ENCODE measurements at places on chromosomes 2 and 18.

DNA sequence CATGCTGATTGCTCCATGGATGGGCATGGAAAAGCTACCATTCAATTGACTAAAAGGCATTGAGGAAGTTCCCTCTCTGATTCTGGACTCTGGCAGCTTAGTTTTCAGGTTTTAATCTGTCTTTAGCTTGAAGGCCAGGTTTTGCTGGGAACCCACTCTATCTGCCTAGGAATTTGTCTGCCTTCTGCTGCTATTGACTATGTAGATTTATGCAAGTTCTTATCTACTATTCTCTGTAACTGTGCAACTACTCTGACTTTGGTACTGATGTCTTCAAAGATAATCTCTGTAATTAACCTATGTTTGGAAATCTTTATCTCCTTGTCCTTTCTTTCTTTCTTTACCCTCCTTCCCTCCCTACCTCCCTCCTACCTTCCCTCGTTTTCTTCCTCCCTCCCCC lies 178.8 kb downstream of the DSEL start:
- no peak for DNase-seq

DNA sequence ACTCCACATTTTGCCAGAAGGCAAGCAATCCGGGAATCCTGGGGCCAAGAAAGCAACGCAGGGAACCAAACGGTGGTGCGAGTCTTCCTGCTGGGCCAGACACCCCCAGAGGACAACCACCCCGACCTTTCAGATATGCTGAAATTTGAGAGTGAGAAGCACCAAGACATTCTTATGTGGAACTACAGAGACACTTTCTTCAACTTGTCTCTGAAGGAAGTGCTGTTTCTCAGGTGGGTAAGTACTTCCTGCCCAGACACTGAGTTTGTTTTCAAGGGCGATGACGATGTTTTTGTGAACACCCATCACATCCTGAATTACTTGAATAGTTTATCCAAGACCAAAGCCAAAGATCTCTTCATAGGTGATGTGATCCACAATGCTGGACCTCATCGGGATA lies 26.8 kb downstream of the B3GNT2 start:
- DNase-seq = no peak

GRCh38 chr18:47881752-47882455 lies 48.6 kb downstream of the SMAD2 start:
- no peak for DNase-seq

GRCh38 chr2:10415048-10415447 lies 33.1 kb downstream of the ODC1 start:
- no peak for DNase-seq

DNA sequence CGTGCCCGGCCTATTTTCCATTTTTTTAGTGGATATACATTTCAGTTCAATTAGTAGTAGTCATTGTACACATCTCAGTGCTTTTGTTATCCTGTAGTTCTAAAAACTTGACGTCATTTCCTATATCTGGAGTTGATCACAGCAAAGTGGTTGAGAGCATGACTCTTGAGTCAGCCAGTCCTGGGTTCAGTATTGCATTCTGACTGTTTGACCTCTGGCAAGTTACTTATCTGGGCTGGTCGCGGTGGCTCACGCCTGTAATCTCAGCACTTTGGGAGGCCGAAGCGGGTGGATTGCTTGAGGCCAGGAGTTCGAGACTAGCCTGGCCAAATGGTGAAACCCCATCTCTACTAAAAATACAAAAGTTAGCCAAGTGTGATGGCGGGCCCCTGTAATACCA lies 50.4 kb upstream of the PPM1B start:
- DNase-seq = no peak

DNA sequence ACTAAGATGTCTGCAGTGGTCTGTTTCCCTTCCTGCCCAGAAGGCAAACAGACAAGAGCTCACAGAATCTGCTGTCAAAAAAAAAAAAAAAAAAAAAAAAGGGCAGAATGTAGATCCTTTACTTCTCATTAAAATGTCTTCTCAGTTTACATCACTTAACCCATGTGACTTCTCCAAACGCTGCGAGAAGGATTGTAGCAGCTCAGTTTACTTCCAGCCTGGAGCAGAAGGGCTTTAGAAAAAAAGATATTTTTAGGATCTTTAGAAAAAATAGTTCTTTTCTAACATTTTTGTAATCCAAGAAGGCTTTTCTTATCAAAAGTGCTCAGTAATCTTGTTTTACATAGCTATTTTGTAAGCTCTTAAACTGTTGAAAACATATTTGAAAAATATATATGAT lies 425.4 kb downstream of the CNTNAP5 start:
- DNase-seq = no peak

DNA sequence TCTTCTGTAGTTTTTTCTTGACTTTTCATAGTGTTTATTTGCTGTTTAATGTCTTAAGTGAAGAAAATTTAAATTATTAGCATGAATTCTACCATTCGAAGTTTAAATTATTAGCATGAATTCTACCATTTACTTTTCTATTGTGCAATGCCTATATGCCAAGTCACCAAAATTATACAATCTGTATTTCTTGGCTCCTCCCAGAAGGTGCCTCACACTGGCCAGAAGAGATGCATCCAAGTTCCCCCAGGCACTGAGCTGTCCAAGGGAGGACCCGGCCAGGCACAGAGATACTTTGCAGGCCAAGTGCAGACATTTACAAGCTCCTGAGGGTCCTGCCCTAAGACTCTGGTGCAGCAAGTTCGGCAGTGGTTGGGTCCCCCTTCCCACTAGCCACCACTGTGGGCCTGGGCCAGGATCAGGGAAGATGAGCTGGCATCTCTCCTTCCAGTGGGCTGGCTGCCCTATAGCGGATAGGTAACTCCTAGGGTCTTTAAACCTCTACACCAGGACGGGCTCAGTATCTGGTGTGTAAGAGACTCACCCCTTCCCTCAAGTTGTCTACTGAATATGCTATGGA lies 31.3 kb downstream of the TMEM247 start:
- DNase-seq = no peak

DNA sequence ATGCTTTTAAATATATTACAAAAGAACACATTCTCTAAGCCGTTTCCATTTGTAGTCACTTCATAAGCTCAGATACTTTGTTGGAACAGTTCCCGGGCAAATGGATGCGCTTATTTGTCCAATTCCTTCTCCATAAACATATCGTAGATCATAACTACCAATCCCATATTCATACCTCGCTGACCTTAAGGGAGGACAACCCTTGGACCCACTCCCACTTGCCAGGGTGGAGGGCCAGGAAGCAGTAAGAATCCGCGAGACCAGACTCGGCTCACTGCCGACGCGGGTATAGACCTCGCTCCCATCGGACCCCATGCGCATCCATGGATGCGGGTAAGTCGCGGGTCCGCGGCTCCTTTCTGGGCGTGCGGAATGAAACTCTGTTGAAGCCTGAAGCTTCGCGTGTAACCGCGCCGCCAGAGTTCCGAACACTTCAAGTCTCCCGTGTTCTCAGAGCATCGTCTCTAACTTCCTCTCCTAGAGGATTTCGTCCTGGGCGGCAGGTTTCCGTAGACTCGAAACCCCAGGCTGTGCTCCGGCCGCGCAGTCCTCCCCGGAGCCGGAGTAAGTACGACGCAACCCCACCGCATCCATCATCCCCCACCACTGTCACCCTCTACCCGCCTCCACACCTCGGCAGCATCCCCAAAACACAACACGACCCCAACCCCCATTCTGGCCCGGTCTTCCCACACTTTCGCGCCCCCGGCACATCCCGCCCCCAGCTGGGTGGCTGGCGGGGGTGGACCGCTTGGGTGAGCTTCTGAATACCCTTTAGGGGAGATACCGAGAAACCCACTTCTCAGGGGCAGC lies 1.1 kb downstream of the DSC3 start:
- no peak for DNase-seq

GRCh38 chr2:237581751-237582746 lies 8.5 kb downstream of the RAB17 start:
- peak; percentile 34 for DNase-seq

DNA sequence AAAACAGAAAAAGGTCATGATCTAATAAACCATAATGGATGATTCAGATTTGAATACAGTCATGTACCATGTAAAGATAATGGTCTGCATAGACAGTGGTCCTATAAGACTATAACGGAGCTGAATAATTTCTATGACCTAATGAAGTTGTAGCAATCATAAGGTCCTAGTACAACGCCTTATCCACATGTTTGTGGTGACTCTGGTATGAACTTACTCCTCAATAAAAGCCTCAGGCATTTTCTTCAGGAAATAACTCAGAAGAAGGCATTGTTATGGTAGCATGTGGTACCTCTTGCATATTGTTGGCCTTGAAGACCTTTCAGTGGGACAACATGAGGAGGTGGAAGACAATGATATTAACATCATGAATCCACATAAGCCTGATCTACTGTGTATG lies 883.3 kb downstream of the CNTNAP5 start:
- DNase-seq = no peak

DNA sequence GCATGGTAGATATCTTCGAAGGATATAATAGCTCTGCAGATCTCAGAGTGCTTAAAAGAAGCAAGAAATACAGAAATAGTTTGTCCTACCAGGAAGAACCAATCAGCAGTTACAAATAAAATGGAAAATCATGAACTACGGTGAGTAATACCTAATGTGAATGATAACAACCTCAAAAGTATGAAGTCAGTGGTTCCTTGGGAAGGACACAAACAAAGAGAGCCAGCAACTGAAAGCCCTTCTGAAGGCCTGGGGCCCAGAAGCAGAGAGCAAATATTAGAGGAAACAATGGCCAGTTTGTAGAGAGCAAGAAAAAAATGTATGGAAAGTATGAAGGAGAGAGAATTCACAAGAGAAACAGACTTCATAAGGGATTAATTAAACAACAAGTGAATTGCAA lies 226.8 kb upstream of the CHST9 start:
- no peak for DNase-seq

- DNase-seq = no peak
Measured at GRCh38 chr2:29400930-29401653, 285.9 kb downstream of the CLIP4 start.

GRCh38 chr2:54947646-54948045 lies 102.6 kb downstream of the RTN4 start:
- DNase-seq = no peak

- no peak for DNase-seq
Measured at GRCh38 chr2:200450288-200450687, 59.6 kb downstream of the KCTD18 start.

DNA sequence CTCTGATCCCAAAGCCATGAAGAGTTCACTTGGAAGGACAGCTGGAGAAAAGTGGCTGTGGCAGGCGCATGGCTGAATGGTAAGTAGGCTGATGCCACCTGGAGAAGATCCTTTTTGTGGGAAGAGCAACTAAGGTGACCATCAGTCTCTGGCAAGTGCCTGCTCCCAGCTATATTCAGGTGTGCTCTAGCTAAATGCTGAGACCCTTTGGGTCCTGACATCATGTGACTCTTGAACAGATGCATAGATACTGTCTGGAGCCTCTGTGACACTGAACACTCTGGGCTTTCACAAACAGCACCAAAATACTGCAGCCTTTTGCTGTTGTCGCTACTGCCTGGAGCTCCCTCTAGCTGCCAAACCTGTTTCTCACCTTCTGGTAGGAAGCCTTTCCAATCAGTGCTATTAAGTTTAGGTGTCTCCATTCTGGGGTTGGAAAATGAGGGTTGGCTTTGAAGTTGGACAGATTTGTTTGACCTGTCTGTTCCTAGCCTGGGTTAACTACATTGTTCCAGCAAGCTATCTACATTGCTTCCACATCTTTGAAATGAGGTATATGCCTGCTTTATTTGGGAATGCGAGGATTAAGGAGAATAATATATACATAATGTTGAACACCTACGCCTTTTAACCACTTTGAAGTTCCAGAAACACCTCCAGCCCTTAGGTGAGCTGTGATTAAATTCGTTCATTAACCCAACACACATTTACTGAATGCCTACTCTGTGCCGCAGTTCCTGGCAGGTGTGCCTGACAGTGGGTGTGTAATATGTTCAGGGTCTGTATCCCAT lies 3.1 kb downstream of the EGR4 start:
- DNase-seq = no peak

DNA sequence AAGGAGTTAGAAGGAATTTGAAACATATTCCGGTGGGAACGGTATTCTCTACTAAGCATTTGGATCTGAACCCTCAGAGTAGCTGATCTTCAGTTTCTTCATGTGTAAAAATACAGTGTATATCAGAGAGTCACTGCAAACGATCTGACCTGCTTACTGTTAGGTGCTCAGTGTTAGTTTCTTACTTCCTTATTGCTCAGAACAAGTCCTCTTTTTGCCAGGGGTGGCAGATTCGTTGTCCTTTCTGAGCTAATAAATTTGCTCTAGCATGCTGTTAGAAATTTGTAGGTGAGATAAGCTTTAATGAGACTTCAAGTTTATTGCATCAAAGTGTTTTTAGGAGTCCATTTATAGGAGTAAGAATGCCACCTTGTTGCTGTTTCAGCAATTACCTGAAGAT lies 15.8 kb downstream of the PLEKHA3 start:
- no peak for DNase-seq

- DNase-seq = no peak
Measured at GRCh38 chr2:1990724-1991123, 246.4 kb upstream of the PXDN start.

- DNase-seq = no peak
Measured at GRCh38 chr18:29034113-29034856, 857.4 kb upstream of the CDH2 start.

- no peak for DNase-seq
Measured at GRCh38 chr2:180411661-180412060, 404.6 kb upstream of the CWC22 start.

DNA sequence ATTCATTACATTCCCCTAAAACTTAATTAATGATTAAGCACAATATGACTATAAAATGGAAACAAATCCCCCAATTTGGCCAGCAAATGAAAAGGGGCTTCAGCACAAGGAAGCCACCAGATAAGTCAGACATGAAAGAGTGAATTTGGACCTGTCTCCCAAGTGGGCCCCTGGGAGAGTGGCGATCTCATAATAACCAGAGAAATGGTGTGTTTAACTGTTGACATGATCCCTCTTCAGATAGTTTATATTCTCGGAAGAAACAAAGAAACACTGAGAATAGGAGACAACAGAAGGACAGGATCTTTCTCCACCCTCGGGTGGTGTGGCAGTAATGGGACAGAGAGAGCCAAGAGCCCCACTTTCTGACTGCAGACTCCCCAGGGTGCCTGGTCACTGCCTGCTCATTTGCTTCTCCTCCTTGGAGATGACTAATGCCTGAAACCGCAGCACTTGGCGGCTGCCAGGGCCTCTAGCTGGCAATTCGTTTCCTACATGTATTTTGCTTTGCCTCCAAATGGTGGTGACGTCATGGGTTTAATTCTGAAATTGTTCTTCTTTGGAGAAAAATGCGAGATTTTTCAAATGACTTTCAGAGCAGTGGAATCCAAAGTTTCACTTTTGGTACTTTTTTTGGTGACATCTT lies 46.4 kb upstream of the SPP2 start:
- peak; percentile 55 for DNase-seq

All from fibroblast of skin of left quadriceps (primary cell).